Uterus (tissue), 4 donors: ENCODE measurements at places on chromosomes 1 and 21. TPM values are rescaled to one million over a fixed set of nuclear protein-coding genes. Genes with fewer than 3 reads are reported as not detected.

The CCDC181 gene
- total RNA-seq, result 3.0 TPM

The GNG4 gene
- 2.5 TPM for total RNA-seq

The MCOLN2 gene
- not detected for total RNA-seq

The SEMA6C gene
- total RNA-seq, result 3.1 TPM

- DNase-seq, result no peak
Observed at GRCh38 chr21:31922881-31923280, 50.1 kb downstream of the HUNK start.

DNA sequence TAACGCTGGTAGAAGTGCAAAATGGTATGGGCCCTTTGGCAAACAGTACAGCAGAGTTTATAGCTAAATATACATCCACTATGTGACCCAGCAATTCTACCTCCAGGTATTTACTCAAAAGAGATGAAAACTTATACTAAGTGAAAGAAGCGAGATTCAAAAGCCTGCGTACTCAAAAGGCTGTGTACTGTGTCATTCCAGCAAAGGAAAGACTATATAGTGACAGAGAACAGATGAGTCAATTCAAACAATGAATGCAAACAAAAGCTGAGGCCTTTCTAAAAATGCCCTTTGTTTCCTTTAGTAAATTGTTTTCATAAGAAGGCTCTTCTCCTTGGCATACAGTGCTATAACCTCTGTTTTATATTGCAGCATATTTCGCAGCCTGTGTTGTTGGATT is 268.8 kb upstream of the CSF3R start:
- DNase-seq, result no peak

- no peak for DNase-seq
Observed at GRCh38 chr1:112141923-112142322, 152.5 kb upstream of the KCND3 start.

DNA sequence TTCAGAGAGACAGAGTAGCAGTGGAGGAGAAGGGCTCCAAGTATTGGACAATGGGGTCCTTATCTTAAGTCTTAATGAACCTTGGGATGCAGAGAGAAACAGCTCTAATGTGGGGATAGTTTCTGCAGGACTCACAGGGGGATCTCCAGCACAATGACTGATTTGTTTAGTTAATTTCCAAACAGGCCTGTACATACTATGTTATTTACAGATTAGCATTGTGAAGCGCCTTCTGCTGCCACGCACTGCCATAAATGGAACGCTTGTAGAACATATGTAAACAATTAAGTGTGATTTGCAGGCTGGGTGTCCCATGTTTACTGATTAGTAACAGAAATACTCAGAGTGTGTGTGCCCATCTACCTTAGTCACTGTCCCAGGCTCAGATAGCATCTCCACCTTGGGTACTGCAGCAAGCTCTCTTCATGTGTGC is 56.1 kb downstream of the NTPCR start:
- DNase-seq, result no peak

DNA sequence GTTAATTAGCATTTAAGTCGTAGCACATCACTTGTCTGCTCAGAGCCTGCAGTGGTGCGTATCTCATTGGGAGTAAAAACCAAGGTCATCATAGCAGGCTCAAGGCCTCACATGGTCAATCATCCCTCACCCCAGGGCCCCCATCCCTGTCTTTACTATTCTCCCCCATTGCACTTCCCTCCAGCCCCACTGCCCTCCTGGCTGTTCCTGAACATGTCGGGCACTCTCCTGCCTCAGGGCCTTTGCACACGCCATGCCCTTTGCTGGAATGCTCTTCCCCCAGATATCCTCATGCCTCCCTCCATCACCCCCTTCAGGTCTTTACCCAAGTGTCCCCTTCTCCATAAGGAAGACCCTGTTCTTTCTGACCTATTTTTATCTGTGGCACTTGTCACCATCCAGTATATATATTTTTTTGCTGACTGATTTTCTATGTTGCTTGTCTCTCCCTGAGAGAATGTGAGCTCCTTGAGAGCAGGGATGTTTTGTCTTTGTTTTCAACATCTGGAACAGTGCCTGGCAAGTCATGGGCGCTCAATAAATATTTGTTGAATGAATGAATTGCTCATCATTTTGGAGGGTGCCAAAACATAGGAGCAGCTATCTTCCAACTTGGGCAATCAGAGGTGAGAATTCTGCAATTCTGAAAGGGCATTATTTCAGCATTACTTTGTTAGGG is 74.1 kb upstream of the POU3F1 start:
- no peak for DNase-seq
